ENCODE measurements at places on chromosomes 12 and 14.

GRCh38 chr12:71642264-71642663 lies 21.4 kb downstream of the ZFC3H1 start:
- no peak for DNase-seq

DNA sequence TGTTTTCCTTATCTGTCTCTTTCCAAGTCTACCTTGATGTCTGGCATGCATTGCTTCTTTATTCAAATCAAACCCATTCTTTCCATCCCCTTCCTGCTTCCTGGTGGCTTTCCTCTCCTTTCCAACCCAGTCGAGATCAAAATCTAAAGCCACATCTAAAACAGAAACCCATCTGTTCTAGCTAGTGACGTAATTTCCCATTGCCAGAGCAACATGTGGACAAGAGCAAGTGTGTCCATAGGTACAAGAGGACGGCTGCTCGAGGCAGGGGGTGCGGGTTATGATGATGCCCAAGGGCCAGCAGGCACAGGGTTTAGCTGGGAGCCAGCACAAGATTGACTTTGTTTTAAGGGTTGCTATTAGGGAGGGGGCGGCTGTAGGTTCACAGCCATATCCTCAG lies 7.0 kb downstream of the KRT80 start:
- DNase-seq: no peak

DNA sequence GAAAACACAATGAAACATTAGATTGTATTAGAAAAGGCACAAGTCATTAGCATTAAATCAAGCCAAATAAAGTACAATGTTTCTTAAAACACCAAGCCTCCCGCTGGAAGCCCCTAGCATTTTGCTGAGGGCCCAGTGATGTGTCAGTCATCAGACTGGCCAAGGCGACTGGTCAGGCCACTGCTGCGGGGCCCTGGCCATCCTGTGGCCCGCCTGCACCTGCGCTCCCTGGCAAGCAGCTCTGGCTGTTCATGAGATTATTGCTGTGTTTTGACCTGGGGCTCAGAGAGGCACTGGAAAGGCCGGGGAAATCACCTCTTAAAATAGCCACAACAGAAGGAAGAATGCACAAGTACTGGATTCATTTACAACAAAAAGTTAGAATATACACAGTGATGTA lies 24.2 kb upstream of the AMN start:
- no peak for DNase-seq

DNA sequence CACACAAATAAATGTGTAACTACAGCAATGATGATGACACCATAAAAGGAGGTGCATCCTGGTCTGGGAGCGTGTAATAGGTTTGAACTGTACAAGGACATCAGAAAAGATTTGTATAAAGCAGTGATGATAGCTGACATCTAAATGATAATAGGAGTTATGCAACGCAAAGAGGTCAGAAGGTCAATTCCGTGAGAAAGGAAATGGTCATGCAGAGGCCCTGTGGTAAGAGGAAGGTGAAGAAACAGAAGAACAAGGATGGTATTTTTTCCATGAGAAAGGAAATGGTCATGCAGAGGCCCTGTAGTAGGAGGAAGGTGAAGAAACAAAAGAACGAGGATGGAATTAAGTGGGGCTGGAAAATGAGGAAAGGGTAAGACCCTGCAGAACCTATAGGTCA lies 106.7 kb upstream of the TMPO start:
- no peak for DNase-seq

- DNase-seq: no peak
Observed at GRCh38 chr14:97065305-97066067, 268.3 kb downstream of the VRK1 start.

GRCh38 chr14:33068040-33068439 lies 129.4 kb downstream of the NPAS3 start:
- no peak for DNase-seq

DNA sequence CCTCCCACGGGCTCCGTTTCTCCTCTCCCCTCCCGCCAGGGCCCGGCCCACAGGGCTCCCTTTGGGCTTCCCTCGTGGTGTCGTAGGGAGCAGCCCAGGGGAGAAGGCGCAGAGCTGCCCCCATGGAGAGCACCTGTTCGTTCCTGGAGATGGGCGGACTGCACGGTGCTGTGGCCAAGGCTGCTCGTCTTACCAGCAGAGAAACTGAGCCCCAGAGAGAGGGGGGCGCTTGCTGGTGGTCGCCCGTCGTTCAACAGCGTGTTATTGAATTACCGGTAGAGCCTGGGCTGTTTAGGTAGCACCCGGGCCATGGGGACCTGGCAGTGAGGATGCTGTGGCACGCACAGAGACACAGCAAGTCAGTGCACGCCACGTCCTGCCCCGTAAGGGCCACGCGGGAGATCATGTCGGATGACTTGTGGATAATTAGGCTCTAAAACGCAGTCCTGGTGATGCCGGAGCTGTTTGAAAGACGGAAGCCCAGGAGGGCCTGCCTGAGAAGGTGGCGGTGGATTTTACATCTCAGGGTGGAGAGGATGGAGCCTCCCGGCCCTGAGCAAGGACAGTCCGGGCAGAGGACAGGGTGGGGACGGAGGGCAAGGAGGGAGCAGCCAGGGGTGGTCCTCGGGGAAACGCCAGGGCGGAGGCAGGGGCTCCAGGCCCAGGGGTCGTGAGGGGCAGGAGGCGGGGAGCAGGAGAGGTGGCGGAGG lies 134.4 kb downstream of the ADGRD1 start:
- no peak for DNase-seq

GRCh38 chr14:23640524-23641141 lies 4.5 kb downstream of the DHRS2 start:
- no peak for DNase-seq

DNA sequence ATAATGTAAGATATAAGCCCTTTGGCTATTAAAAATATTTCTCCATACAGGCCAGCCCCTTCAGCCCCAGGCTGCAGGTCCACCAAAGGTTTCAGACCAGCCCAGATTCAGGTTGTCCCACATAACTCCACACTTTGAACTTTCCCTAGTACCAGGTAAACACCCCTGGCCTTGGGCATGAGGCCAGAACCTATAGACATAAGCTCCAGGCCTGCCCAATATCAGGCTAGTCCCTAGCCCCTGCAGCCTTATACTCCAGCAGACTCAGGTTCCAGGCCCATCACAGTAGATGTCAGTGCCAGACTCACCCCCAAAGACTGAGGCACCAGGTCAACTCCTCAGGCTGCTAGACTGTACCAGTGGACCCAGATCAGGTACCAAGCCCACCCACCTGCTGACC lies 178.5 kb upstream of the DAAM1 start:
- no peak for DNase-seq

GRCh38 chr12:90499795-90500194 lies 455.2 kb downstream of the CCER1 start:
- no peak for DNase-seq

DNA sequence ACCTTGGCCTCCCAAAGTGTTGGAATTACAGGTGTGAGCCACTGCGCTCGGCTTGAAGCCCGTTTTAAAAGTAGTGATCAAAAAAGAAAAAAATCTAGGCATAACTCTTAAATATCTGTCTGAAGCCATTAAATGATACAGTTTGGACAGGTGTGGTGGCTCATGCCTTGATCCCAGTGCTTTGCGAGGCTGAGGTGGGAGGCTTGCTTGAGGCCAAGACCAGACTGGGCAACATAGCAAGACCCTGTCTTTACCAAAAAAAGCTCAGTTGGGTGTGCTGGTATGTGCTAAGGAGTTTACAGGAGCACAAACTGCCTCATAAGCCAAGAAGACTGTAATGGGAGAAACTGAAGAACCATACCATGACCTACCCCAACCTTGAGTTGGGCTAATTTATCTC lies 26.0 kb downstream of the SYNE2 start:
- DNase-seq: no peak

- DNase-seq: no peak
Observed at GRCh38 chr12:29519585-29520182, 22.2 kb upstream of the OVCH1 start.

DNA sequence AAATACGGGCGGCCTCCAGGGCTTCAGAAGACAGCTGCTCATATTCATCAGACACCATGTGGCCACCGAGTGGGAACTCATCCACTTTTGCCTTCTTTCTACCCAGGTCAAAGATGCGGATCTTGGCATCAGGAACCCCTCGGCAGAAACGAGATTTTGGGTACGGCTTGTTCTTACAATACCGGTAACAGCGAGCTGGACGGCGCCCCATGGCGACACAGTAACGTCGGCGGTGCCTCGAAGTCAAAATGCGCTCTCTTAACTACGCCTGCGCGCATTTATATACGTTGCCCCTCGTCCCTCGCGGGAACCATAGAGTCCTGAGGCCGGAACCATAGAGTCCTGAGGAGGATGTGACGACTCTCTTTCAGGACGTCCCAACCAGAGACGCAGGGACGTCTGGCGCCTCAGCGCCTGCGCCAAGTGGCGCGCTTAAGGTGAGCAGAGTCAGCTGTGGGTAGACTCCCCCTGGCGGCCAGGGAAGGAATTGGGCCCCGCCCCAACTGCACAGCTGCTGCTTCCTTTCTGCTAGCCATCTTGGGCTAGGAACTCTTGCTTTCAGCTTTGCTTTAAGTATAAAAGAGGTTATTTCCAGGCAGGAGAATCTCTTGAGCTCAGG lies at the start of gene RPL10L:
RPL10L (minus strand) TSS at position 256 of the 619 bp plus-strand sequence; CDS start at position 211, 45 bp downstream.
- DNase-seq: no peak

GRCh38 chr14:98498019-98498885 lies 773.7 kb downstream of the BCL11B start:
- DNase-seq: no peak

DNA sequence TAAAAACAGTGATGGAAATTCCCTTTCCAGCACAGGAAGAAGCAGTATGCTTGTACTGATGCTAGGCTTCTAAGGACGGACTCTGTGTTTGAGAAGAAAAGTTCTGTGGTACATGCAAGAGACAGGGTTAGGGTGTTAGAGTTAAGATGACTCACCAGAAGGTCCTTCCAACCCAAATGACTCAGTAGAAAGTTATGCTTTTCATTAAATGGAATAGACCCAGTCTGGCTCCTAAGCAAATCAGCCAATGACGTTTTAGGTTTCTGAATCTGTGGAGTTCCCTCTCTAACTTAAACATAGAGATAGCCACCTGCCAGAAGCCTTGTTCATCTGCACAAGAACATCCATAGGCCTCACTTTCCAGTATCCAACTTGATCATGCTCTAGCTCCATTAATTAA lies 5.7 kb downstream of the PTHLH start:
- no peak for DNase-seq

DNA sequence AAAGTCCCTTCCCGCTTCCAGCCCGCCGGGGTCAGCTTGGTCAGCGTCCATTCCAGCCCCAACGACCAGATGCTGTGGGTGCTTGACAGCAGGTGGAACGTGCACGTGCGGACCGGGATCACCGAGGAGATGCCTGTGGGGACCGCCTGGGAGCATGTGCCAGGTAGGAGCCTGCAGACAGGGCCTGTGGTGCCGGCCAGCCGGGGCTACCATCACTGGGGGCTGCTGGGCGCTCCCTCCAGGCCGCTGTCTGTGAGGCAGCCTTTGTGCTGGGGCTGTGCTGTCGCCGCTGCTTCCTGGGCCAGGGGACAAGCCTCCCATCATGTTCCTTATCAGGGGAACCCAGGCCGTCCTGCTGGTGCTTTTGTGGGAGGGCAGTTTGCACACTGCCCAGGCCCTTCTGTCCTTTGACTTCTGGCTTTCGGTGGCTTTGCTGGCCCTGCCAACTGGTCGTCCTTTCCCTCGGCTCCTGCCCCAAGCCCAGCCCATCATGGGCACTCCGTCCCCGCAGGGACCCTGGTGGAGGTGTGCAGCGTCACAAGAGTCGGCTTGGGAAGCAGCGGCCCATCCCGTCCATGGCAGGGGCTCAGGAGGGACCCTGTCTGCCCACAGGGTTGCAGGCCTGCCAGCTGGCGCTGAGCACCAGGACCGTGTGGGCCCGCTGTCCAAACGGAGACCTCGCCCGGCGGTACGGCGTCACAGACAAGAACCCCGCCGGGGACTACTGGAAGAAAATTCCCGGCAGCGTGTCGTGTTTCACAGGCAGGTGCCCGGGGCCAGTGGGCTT lies 12.4 kb downstream of the ANKRD9 start:
- DNase-seq: no peak

- no peak for DNase-seq
Observed at GRCh38 chr12:117502633-117503032, 141.2 kb upstream of the NOS1 start.

DNA sequence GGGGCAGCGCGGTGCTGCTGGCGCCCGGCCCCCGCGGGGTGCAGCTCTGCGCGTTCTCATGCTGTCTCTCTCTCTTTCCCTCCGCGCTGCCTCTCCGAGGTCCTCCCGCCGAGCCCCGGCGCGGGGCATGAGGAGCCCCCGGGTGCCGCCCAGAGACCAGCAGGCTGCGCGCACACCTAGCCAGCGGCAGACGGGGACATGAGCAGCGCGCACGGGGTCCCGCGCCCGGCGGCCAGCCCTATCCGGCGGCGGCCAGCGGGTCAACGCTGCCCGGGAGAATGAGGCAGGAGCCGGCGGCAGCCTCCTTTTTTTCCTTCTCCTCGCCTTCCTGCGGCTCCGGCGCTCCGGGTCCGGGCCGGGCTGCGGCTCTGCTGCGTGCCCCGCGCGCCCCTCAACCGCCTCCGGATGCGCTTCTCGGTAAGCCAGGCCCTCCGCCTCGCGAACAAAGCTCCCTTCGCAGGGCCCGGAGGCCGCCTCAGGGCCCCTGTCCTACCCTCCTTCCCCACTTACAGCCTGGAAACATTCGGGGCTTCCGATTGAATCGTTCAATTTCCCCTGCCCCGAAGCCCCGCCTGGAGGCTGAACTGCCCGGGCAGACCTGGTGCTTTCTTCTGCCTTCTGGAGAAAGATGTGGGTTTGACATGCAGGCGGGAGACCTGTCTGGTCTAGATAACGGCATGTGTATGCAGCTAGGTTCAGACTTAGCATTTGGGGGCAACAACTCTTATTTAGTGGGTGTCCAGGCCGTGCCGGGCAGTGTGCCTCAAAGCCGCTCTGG lies at the start of gene TUNAR:
TUNAR (plus strand) TSS at position 72 of the 778 bp plus-strand sequence.
- no peak for DNase-seq

- DNase-seq: no peak
Observed at GRCh38 chr12:5506821-5507231, 74.9 kb downstream of the NTF3 start.

DNA sequence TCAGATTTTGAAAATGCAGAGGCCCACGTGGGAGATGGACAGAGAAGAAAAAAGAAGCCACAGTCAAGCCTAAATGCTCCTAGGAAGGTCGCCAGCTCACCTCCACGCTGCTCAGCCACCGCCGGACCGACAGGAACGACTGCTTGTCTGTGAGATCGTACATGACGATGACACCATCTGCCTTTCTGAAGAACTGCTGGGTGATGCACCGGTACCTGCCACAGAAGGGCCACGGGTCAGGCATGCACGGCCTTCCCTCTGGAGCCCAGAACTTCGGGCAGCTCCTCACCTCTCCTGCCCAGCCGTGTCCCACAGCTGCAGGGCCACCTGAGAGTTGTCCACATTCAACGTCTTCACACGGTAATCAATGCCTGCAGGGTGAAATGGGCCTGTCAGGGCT lies 125.6 kb downstream of the CRACR2A start:
- no peak for DNase-seq

- no peak for DNase-seq
Observed at GRCh38 chr12:128543460-128543859, 276.5 kb downstream of the TMEM132C start.
